ENCODE measurements at places on chromosomes 1 and 21.
A peak's percentile ranks its signal among the peaks of the same experiment; 100 is the strongest.

DNA sequence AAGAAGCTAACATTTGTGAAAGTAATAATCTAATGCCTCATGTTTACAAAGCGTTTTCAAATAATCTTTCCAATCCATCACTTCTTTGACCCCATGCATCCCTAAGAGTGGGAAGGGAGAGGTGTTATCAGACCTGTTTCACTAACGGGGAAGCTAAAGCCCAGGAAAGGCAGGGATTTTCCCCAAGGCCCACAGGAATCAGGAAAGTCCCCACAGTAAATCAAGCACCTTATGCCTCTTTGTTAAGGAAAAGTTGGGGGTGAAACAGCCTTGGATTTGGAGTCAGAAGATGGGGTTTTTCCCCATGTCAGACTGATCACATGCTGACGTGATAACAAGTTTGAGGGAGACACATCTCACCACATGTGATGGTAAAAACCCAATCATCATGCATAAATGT is 20.0 kb upstream of the ANGPTL7 start:
- DNase-seq: no peak

- DNase-seq: no peak
Observed at GRCh38 chr1:149903836-149904491, 4.6 kb downstream of the BOLA1 start.

GRCh38 chr1:115329965-115330364 is 8.1 kb downstream of the NGF start:
- DNase-seq: no peak

DNA sequence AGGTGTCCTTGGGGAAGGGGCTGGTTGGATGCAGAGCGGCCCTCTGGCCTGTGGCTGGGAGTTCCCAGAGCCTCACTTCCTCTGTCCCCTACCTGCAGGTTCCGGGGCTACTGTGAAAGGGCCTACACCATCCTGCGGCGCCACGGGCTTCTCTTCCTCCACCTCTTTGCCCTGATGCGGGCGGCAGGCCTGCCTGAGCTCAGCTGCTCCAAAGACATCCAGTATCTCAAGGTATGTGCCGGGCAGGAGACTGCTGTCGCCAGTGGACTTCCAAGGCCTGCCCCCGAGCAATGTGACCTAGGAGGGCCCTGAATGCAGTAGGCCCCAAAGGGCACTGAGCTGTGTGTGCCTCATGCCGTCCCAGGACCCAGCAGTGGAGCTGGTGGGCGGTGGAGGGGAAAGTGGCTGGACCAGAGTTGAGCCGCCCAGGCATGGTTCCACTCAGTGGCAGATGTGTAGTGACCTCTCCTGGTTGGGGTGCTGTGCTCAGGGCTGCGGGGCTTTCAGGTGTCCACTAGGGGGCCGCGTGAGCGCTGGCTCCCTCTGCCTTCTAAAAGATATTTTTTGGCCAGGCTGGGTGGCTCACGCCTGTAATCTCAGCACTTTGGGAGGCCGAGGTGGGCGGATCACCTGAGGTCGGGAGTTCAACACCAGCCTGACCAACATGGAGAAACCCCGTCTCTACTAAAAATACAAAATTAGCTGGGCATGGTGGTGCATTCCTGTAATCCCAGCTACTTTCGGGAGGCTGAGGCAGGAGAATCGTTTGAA is 73.4 kb downstream of the PIK3CD start:
- no peak for DNase-seq

DNA sequence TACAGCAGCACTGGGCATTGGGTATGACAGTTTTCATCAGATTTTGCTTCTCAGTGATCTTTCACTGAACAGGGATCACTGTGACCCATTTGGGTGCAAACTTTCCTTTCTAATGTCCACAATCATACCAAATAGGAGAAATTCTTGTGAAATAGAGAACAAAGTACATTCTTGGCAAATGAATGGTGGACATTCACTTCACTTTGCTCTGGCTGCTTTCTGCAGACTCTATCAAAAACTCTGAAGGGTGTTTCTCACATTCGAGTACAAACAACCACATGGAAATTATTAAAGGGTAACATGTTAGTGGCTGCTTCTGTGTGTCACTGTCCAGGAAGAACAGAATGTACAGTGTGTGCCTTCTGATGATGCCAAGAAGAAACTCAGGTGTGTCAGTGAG is 61.9 kb upstream of the ADAM30 start:
- no peak for DNase-seq

DNA sequence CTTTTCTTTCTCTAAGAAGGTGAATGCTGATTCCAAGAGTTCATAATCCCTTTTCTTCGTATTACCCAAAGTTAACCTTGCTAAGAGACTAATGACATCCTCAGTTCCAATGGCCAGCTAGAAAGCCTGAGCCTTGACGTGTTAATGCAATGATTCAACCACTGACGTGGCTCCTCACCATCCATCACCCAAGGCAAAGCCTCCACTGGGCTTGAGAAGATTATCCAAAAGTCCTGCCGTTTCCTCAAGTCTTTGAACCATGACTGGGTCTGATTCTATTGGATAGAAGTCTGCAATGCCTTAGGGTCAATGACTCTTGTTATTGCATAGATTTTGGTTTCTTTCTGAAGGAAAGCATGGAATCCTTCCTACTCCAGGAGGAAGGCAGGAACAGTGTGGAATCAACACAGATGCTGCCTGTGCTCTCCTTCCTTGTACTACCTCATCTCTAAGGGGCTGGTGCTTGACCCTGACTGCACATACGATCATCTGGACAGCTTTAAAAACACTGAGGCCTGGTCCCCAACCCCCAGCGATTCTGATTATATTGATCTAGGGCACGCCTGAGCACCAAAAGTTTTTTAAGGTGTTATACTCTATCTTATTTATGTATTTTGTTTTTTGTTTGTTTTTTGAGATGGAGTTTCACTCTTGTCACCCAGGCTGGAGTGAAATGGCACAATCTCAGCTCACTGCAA is 69.3 kb upstream of the ANGPTL1 start:
- DNase-seq: no peak

GRCh38 chr1:181969902-181970301 is 91.6 kb downstream of the ZNF648 start:
- no peak for DNase-seq

DNA sequence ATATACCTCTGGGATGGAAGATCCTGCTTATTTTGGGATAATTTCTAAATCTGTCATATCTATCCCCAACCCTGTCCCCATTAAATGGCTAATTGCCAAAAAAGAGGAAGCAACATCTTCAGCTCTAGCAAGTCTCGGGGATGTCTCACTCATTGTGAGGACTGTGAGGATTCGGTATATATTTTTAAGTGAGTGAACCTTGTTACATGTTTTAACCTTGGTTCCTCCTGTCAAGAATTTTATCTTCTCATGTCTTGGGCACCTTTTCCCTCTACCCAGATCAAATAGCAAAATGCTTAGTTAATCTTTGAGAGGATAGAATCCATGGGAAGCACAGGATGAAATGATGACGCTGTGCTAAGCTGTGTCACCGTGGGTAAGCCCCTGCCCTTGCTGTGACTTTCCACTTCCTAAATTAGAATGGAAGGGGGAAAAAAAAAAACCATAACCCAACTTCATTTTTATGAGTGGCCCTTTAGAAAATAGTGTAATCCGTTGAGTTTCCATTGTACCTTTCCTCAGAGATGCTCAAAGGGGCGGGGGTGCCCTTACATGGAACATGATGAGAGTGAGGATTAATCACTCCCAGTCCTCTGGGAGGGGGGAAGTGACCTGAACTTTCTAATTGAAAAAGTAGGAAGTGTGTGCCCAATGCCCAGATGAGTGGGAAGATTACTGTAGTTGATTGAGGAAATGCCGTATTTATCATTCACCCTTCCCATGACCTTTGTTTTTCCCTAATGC is 7.6 kb downstream of the ATP1A1 start:
- no peak for DNase-seq

DNA sequence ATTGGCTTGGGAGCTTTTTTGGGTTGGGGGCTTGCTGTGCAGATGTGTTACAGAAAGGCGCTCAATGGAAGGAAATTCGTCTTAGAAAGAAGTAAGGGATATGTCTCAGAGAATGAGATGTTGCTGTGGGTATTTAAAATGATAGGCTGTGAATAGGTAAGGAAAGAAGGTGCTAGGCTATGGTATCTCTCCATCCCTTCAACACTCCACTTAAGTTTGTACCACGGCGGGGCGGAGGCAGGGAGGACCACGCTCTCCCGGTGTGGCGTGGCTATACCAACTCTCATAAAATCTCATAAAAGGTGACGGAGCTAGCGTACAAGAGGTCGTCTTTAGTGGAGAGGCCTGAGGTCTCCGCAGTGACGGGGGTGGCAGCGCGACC is 305 bp upstream of the RPS6KC1 start:
- peak; percentile 50 for DNase-seq

GRCh38 chr21:25441835-25442234 is 165.4 kb downstream of the MRPL39 start:
- no peak for DNase-seq

DNA sequence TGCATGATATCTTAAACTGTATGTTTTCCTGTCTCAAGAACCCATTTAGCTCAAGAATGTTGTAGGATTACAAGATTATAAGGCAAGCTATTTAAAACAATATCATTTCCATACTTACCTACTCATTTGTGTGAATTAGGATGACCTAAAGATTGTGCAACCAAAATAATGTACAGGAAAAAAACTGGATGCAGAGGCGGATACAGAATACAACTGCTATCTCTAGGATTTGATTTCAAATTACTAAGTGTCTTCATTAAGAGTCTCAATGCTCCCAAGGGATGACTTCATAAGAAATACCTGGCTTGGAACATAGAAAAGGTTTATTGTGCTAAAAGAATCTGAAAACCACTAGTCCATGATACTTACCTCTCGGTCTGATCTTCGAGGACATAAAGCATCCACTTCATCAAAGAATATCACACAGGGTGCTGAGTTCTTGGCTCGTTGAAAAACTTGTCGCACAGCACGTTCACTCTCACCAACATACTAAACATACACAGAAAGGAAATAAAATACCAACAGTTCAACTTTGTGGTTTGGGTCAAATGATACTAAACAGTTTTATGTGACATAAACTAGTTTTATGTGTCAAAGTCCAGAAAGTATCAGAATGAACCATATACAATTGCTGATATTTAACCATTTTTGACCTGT is 54.9 kb downstream of the NVL start:
- no peak for DNase-seq

DNA sequence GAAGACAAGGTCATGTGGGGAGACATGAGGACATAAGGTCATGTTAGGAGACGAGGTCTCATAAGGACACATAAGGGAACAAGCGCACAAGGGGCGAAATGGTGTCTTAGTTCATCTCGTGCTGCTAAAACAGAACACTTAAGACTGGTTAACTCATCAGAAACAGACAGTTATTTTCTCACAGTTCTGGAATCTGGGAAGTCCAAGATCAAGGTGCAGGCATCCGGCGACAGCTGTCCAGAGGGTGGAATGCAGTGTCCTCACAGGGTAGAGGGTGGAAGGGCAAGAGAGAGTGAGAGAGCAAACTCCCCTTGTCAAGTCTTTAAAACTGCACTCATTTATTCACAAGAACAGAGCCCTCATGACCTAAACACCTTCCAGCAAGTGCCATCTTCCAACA is 34.6 kb upstream of the PDPN start:
- no peak for DNase-seq

All from SHP77 (cell line).